ENCODE measurements at places on chromosomes 4 and X.
A peak's percentile ranks its signal among the peaks of the same experiment; 100 is the strongest.

DNA sequence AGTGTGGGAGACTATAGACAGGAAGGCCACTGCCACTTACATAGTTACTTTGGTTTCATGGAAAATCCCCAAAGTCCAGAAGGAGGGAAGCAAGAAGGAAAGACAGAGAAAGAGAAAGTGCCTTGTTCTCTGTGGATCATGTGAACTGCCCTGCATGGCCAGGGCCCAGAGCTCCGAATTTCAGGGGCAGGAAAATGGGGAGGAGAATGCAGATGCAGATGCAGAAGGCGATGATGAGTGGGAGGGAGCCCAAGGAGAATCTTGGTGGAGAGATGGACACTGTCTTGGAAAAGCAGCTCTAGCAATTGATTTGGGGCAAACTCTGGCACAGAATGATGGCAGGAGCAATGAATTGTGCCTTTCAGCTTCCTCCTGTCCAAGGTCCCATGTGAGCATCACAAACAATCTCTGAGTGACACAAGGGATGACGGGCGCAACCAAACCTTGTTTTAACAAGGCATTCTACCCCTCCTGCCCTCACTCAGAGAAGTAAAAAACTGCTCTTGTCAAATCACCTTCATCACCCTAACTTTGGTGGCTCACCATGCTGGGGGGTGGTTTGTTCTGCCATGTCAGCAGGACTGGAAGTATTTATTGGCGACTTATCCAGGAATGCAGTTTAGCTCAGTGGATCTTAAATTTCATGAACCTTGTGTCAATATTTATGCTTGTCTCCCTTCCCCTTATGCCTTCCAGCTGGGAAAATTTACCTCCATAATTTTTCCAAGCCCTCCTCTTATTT lies 53.5 kb downstream of the TSC22D3 start:
- DNase-seq: no peak

GRCh38 chr4:7753271-7753670 lies 186.4 kb downstream of the AFAP1 start:
- no peak for DNase-seq

GRCh38 chrX:111492085-111492484 lies 19.4 kb upstream of the SERTM2 start:
- no peak for DNase-seq

DNA sequence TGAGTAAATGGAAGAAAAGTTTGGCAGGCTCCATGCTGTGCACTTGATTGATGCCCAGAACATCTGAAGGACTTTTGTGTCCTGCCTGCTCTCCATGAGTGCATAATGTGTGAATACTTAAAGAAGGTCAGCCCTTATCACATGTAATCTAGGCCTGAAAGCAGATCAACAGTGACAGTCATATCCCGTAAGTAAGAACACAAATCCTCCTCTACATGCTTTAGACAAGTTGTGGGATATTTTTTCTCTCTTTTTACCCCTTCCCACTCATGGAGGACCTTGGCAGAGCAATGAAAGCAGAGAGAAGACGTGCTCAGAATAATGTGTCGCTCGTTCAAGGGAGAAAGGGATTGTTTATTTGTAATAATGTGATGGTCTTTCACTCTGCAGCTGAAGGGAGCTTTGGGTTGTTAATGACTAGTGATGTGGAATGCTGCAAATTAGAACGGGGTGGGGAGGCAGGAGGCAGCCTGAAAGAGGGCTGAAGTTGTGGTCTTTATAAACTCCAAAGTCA lies 286.6 kb downstream of the BMPR1B start:
- no peak for DNase-seq

DNA sequence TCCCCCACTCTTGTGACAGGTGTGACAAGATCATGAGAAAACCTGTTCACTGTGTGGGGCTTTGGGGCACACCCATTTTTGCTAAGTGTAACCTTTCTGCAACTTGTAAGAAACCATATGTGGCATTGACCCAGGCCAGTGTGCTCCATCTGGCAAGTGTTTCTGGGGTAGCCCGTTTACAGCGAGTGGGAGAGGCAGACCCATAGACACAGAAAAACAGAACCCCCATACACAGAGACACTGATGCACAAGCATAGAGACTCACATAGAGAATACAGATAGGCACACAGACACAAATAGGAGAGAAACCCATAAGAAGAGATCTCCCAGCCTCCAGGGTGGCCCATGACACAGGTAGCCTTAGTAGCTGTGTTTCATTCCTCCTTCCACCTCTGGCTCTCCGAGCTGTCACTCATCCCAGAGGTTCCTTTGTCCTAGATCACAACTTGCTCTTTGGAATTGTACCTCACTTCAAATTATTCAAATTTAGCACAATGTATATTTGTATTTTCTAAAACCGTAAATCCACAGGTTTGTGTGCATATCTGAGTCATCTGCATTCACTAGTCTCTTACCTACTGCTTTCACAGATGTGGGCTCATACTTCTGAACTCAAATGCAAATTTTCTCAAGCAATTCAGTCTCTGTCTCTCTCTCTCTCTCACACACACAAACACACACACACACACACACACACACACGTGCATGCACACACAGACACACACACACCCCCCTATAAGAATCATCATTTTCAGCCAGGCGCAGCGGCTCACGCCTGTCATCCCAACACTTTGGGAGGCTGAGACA lies 114.4 kb downstream of the SH3KBP1 start:
- no peak for DNase-seq

DNA sequence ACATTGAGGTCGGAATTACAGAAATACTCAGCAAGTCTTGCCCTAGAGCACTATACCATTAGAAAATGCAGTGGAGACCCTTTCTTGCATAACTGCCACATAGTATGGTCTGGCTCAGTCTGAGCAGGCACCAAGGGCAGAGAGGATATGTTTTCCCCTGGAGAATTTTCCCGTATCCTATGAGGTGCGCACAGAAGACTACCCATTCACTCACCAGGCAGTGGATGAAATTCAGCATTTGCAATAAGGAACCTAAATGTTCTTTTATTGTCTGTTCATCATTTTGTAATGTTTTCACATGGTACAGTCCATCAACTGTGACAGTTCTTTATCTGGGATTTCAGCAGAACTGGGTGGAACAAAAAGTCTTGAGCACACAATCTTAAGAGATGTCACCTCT lies 15.5 kb downstream of the JADE3 start:
- no peak for DNase-seq

DNA sequence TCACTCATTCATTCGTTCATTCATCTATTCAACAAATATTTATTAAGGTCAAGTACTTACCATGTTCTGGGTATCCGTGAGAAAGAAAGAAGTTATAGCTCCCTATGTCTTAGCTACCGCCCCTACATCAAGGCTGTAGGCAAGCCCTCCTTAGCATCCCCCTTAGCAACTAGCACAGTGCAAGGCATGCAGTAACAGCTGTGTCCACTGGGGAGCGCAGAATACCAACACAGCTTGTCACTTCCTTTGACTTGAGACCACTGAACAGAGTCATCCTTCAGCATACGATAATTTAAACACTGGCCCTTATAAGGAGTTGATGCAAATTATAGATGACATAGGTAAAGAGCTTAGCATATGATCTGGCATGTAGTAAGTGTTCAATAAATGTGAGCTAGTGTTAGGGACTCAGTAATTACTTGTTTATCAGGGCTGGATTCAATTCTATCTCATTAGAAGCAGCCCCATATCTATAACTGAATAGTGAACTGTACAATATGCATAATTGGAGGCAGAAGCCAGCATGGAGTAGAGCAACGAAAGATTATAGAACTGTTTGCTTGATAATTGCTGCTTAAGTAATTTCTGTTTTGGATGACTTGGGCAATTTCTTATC lies 8.7 kb downstream of the KIAA1210 start:
- peak; percentile 59 for DNase-seq

DNA sequence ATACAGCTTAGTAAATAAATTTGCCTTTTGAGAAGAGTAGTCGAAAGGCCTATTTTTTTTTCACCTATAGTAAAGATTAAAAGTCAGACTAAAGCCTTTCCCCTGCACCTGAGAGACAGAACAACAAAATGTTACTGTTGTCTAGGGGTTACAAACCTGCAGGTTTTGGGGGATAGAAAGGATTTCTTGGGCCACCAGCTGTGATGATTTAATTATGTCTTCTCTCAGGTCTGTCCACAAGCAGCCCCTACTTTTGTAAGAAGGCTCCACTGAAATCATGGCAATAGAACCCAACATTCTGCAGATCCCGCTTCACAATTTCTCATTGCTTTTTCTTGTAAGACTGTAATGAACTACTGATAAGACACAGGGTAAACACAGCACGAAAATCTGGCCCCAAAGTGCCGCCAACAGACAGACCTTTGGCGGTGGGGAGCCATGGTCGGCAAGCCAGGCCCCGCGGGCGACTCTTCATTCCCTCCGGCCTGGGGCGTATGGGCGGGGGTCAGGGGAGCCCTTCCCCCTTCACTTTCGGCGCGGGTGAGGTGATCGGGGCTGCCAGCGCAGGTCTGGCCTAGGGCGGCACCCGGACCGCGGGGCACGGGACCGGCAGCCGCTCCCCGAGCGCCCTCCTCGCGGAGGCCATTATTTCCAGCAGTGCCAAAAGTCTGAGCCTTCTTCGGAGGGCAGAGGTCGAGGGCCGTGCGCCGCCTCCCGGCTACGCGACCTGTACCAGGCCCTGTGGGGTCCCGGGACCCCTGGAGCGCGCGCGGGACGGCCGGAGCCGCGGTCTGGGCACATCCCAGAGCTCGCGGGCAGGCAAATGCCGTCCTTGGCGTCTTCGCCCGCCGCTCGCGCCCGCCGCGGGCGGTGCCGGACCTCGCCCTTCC lies 812 bp upstream of the KDM6A start:
- peak; percentile 45 for DNase-seq

GRCh38 chr4:74752798-74753197 lies 41.5 kb downstream of the BTC start:
- DNase-seq: no peak

DNA sequence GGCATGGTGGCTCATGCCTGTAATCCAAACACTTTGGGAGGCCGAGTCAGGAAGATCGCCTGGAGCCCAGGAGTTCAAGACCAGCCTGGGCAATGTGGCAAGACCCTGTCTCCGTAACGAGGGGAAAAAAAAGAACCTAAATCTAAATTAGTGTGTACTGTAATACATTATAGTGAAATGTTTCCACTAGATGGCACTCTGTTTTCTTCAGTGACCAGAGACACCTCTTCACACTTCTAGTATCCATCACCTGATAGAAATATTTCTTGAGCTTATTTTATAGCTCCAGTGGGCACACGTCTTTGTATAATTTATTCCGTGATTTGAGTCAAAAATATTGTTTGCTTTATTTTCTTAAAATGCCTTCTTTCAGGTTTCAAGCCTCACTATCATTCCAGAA lies 600.9 kb upstream of the DIPK2B start:
- no peak for DNase-seq

DNA sequence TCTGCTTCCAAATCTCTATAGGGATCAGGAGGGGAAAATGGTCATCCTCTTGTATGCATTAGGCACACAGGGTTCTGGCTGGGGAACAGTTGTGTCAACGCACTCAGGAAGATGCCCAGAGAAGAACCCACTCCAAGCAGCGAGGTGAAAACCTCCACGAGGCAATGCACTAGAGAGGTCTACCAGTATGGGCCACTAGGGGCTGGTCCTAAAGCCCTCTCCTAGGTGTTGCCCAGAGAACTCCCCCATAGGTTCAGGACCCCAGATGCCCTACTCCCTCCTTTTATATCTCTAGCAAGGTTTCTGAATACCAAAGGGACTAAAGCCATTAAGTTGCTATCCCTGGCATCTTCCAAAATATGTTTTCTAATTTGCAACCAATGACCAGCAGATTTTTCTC lies 142.7 kb upstream of the NLGN4X start:
- DNase-seq: no peak
